ENCODE measurements at places on chromosomes 12 and 14. TPM values are rescaled to one million over a fixed set of nuclear protein-coding genes. Genes with fewer than 3 reads are reported as not detected.

GRCh38 chr12:1650260-1650977 is 21.4 kb downstream of the WNT5B start:
- no peak for DNase-seq

The PPFIA2 gene
- polyA plus RNA-seq = 1.8 TPM

GRCh38 chr12:92513231-92513730 is 189.5 kb upstream of the PLEKHG7 start:
- peak; percentile 76 for DNase-seq

DNA sequence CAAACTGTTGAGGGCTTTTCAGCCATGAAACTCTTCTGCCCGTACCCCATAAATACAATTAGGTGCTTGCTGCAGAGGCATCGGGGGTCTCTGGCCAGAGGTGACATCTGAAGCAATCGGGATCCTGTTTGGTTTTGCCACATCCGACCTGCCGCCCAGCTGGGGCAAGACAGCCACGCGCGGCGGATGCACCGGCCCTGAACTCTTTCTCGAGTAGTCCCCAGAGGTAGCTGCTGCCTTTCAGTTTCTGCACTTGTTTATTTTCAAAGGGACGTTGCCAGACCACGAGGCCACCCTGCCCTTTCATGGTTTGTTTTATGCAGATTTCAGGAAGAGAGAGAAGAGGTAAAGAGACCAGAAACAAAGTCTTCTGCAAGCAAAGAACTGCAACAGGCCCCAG is 10.6 kb upstream of the MLXIP start:
- no peak for DNase-seq

- no peak for DNase-seq
These were observed 87.8 kb upstream of the PSMC1 start for GRCh38 chr14:90168425-90169105.

GRCh38 chr12:4809449-4810218 is 89.4 kb downstream of the GALNT8 start:
- DNase-seq = peak; percentile 10

- DNase-seq = no peak
These were observed 153.7 kb downstream of the PRKD1 start for GRCh38 chr14:29773990-29774389.

DNA sequence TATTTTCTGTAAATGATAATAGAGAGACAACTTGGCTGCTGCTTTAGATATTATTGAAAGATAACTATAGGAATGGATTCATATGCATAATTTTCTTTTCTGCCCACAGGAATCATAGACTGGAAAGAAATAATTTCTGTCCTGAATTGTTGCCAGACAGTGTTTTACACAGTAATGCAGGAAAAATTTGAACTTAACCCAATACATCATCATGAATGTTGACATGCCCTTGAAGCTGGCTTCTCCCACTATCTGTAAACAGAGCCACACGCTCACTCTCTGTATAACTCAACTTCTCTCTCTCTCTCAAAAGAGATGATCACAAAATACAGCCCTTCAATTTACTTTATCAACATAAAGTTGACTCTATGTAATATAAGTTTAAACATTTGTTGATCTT is 56.6 kb downstream of the PAX9 start:
- no peak for DNase-seq

The KRT6C gene
- polyA plus RNA-seq = not detected

DNA sequence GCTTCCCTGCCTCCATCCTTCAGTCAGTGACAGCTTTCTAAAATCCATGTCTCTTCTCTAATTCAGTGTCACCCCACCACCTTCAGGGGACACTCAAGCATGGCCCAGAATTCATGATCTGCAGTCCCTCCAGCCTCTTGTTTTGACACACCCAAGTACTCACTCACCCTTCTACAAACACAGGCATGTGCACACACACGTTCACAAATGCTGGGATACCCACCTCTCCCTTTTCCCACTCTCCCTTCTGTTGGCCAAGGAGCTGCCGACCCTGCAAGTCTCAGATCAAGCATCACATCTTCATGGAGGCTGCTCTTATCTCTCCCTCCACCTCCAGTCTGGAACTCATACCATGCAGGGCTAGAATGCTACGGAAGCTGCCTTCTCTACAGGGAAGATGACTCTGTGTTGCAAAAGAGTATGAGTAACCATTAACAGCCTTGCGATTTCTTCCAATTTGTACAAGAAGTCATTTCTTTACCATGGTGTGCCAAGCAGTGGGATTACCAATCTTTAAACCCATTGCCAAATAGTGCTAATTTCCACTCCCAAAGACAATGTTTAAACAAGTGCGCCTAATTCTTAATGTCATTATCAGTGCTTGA is 196.1 kb downstream of the BCL11B start:
- no peak for DNase-seq

DNA sequence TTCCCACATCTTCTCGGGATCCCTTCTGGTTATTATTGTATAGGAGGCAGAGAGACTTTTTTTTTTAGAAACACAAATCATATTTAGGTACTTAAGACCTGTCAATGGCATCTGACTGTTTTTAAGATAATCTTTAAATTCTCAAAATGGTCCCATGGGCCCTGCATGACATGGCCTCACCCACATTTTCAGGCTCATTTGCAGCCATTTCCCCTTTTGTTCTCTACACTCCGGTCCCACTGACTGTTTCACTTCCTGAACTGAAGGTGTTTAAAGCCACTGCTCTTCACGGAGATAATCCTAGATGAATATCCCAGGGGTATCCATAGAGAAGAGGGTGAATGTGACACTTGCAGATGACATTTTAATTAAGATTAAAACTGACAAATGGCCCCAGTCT is 12.3 kb upstream of the C12orf71 start:
- no peak for DNase-seq

DNA sequence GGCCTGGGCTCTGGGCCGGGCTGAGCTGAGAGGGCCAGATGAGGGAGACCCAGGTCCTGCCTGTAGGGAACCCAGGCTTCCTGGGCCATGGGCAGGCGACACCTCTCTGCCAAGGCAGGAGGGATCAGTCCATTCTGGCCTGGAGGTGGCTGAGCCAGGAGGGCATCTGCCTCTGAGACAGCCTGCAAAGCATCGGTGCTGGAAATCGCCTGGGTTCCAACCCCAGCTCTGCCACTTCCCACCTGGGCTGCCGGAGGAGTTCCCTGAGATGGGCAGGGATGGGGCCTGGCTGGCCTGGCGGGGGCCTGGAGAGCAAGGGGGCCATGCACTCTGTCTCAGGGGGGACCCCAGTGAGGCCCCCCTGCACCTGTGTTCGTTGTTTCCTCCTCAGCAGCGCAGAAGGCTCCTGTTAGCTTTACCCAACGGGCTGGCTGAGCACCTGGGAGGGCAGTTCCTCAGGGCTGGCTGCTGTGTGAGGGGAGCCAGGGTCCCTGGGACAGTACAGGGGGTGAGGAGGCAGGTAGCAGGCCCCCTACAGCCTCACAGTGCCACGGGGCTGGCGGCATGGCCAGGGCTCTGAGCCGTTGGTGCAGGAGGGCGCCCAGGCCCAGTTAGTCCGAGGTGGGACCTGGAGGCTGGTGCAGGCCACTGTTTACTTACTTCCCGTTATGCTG is 50.5 kb downstream of the KIF26A start:
- DNase-seq = no peak

DNA sequence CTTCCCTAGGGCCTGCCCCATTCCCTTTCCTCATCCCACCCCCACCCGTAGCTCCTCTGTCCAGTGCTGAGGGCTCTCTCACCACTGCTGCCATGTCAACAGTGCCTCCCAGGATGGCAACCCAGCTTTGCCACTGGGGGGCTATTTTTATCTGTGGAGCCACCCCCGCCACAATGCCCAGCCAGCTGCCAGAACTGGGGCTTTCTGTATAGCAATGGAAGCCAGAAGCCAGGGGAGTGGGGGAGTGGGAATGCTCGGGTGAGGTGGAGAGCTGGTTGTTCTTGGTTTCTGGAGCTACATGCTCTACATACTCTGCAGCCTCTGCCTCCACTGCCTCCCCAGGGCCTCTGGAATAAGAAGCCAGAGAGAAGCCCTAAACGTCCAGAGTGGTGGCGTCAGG is 8.9 kb downstream of the PDE1B start:
- DNase-seq = no peak

The IKZF4 gene
- polyA plus RNA-seq = 19.7 TPM

DNA sequence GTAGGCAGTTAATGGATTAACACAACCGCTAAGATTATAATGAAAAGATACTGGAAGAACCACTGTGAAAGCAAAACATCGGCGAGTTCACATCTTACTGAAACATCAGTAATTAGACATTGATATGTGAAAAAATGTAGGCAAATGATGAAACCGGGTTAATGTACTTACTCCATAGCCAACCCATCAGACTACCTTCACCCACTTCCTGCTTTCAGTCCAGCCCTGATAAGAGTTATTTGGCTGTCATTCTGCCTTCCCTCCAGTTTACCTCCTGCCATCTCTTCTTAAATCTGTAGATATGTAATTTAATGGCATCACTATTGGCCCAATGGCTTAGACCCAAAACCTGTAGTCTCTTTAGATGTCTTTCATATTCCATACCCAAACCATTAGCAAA is 46.0 kb upstream of the LGR5 start:
- DNase-seq = no peak

- DNase-seq = no peak
These were observed 47.7 kb upstream of the ERGIC2 start for GRCh38 chr12:29428633-29429032.

The CCDC196 gene
- polyA plus RNA-seq = not detected

The CMKLR1 gene
- polyA plus RNA-seq = 13.5 TPM

The ABCC9 gene
- 18.5 TPM for polyA plus RNA-seq

All from right lung (tissue), 10 donors.